ENCODE measurements at places on chromosomes 2 and 18.

DNA sequence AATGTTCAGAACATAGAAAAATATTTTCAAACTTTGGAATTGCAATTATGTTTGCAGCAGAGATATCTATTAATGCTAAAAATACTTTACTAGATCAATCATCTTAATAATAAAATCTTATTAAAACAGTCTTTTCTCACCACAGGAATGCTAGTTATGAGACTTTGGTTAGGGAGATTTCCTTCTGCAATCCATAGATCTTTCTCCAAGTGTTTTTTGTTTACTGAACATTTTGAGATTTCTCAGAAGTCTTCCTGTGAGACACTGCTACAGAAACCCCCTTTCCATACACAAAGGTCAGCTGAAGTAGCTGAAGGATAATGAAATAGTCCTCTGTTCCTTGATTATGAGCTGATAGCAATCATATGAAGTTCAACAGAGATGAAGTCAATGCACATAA lies 59.4 kb upstream of the RAPH1 start:
- peak; percentile 83 for ATAC-seq

DNA sequence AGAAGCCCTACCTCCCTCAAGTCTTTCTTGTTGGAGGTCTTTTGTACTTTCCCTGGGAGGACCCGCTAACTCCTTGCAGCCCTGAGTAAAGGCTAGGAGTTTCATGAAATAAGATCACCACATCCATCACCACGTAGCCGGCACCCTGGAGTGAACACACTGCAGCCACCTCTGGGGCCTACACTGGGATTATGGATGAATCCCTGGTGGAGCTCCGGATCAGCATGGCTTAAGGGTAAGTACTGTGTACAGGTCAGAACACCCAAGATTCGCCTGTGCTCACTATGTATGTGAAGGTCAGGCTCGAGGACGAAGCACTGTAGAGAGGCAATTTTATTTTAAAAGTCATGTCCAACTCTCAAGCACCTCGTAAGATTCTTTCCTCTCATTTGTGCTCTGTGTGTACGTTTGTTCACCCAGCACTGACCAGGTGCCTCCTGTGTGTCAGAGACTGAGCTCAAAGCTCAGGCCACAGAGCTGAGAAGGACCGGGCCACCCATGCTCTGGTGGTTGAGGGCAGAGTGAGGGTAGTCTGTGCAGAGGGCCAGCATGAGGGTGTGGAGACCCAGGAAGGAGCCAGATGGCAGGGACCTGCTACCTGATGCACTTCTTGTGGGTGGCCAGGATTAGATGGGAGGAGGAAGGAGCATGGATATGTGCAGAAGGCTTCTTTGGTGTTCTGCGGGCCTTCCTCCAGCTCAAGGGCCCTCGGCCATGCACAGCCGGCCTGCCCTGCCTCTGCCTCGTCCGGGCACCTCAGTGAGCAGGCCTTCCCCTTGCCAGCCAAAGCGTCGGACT lies 66.7 kb upstream of the TFCP2L1 start:
- ATAC-seq = no peak

- ATAC-seq = peak; percentile 3
Observed at GRCh38 chr2:144520756-144521487, 1.0 kb upstream of the ZEB2 start.

GRCh38 chr18:29874519-29875098 lies 1167.9 kb downstream of the DSC3 start:
- ATAC-seq = peak; percentile 55

All from SK-N-SH treated with all-trans-retinoic acid at 6 μM for 48 hours (cell line).